ENCODE measurements at places on chromosomes 3 and 15. TPM values are rescaled to one million over a fixed set of nuclear protein-coding genes. Genes with fewer than 3 reads are reported as not detected.

The COL6A6 gene
- total RNA-seq, result not detected

The P2RY12 gene
- total RNA-seq, result not detected

The BNC1 gene
- not detected for total RNA-seq

The LYZL4 gene
- not detected for total RNA-seq

DNA sequence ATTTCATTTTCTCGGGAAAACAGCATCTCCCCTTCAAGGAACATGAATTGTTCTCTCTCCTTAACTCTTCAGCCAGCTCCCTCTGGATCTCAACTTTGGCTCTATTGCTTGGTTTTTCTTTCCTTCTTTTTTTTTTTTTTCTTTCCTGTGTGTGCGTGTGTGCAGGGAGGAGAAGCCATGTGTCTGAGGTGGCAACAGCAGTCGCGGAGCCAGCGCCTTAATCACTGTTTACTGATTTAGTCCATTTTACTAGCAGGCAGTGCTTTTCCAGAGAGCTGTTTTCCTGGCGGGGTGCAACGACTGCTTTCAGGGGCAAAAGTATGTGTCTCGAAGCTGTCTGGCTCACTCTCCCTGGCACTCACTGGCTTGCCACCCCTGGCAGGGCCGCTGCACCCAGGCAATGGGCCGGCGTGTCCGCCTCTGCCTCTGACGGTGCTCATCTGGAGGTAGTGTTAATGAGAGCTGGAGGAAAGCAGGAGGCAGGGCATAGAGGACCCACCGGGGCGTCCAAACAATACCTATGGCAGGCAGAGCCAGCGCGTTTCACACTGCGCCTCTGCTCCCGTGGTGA, 835.4 kb upstream of the NR2F2 start:
- DNase-seq, result no peak

GRCh38 chr3:111803123-111803593, 55.9 kb upstream of the PHLDB2 start:
- DNase-seq, result no peak

- no peak for DNase-seq
Observed at GRCh38 chr3:102599819-102600576, 165.2 kb downstream of the ZPLD1 start.

DNA sequence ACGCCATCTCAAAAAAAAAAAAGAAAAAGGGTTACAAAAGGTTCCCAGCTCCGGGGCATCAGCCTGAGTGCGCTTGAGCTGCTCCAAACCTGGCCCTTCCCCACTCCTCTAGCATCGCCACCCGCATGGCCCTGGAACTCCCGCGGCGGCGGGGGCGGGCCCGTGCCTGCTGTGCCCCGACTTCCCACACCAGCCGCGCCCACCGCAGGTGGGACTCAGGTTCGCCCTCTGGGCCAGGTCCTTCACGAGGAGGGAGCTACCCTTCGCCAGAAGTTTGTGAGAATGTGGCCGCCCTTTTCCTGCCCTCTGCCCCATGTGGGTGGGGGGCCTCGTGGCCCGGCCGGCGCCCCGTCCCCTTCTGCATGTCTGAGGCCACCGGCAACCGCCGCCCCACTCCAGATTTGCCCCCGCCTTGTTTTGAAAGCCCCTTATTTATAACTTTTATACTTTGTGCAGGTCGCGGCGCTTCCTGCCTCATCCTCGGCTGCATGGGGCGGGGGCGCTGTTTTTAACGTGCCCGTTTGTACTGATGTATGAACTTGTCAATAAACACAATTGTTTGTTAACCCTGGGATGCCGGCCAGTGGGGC, 507 bp upstream of the JMJD7 start:
- DNase-seq, result no peak

GRCh38 chr15:67358812-67359211, 104.2 kb downstream of the IQCH start:
- no peak for DNase-seq

- no peak for DNase-seq
Observed at GRCh38 chr3:101203411-101203810, 117.0 kb downstream of the IMPG2 start.

GRCh38 chr3:123064914-123065313, 1.9 kb upstream of the PDIA5 start:
- DNase-seq, result no peak

DNA sequence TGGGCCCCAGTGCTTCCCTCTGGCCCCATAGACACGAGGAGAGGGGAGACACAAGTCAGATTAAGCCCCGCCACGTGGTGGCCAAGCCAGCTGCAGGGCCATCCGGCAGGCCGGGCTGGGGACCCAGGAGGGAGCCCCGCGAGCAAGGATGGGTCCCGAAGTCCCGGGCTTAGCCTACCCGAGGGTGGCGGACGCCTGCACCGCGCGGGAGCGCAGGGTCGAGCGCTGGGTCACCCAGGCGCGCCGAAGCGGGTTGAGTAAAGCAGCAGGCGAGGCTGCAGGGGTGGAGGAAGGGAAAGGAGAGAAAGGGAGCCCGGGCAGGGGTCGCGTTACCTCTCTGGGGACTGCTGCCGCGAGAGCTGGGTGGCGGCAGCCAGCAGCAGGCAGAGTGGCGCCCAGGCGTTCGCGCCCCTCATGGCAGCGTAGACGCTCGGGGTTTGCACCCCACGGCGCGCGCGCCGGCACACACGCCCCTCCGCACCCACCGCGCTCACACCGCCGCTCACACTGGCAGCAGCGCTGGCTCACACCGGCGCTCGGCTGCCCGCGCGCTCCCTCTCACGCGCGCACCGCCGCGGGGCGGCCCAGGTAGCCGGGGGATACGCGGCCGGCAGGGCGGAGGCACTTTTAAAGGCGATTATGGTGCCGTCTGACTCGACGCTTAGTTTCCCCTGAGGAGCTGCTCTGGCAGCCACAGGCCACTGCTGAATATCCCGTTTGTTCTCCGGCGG, at the start of gene PCOLCE2:
TSS of gene PCOLCE2 (minus strand) at position 603 of the 731 bp plus-strand sequence. CDS start at position 416, 187 bp downstream.
- no peak for DNase-seq

DNA sequence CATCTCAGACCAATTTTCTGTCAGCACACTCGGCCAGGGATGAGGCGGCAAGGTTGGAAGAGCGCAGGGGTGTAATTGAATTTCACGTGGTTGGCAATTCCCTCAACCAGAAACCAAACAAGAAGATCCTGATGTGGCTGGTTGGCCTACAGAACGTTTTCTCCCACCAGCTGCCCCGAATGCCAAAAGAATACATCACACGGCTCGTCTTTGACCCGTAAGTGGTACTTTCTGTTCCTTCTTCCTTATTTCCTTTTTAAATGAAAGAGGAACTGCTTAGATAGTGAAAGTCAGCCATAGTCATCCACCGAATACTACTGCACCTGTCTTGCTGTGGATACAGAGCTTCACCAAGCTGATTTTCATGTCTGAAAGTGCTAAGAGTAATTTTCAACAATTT, 60.1 kb downstream of the SGO1 start:
- DNase-seq, result no peak

DNA sequence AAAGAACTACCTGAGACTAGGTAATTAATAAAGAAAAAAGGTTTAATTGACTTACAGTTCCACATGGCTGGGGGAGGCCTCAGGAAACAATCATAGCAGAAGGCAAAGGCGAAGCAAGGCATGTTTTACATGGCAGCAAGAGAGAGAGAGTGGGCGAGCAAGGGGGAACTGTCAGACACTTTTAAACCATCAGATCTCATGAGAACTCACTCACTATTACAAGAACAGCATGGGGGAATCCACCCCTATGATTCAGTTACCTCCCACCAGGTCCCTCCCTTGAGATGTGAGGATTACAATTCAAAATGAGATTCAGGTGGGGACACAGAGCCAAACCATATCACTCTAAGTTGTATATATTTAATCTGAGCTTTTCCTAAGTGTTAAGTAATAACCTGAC, 79.0 kb upstream of the MLF1 start:
- no peak for DNase-seq

DNA sequence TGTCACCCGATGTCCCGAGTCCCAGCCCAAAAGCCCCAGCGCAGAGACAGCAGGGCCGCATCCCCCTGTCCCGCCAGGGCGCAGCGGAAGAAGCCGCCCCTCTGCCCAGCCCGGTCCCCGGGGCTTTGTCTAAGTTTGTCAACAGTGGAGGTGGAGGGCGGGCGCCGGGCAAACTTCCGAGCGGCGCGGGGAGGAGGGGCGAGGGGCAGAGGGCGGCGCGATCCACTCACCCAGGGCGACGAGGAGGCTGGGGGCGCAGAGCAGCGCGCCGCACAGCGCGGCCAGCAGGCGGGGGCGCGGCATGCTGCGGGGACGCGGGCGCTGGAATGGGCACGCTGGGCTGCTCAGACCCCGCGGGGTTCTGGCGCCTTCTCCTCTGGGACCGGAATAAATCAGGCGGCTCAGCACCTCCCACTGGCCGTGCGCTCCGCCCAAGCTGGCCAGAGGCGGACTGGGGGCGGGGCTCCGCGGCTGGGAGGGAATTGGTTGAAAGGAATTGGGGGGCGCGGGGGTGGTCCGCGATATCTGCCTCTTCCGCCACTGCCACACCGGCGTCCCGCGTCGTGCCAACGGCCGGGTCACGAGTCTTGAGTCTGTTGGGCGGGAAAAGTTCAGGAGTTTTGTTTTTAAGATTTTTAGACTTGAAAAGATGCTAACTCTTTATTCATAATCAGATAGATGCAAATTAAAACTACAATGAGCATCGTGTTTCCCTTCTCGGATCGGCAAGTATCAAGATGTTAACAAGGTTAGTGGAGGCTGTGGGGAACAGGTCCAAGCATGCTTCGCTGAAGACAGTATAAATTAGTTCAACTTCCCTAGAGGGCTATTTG, at the start of gene MFGE8:
TSS of gene MFGE8 (minus strand) at position 363 of the 833 bp plus-strand sequence. CDS start at position 303, 60 bp downstream.
- DNase-seq, result peak; percentile 73

DNA sequence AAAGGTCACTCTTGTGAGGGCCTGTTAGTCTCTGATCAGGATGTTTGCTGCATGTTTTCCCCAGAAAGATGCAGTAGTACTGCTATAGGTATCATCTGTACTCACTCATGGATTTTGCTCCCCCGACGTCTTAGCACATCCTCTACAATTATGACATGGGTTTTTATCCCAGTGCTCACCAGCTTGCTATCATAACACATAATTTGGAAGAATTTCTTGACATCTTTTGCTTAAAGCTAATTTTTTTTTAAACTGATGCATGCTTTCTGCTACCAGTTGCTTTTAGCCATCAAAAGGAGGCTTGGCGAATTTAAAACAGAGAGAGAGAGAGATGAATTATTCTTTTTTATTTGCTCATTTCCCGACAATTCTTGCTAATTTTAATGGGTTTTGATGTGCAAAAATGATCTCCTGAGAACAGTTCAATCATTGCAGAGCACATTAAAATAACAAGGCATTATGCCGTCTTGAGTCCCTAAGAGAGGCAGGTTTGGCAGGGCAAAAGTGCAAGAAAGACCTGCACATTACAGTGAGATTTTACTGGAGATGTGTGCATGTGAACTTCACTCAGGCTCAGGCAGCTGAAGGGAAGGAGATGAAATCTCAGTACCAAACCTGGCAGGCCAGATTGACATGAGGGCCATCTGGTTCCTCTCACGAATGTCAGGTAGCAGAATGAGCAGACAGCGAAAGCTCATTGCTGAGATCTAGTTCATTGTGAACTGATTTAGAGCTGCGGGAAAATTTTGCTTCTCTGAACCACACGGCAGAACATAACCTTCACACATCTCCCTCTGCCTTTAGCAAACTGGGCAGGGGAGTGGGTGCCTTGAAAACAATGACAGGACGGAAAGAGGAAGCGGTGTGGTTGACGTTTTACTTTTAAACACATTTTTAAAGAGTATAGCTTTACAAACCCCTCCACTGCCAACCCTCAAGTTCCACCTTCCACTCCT, 25.9 kb upstream of the GOLGA8B start:
- DNase-seq, result no peak

DNA sequence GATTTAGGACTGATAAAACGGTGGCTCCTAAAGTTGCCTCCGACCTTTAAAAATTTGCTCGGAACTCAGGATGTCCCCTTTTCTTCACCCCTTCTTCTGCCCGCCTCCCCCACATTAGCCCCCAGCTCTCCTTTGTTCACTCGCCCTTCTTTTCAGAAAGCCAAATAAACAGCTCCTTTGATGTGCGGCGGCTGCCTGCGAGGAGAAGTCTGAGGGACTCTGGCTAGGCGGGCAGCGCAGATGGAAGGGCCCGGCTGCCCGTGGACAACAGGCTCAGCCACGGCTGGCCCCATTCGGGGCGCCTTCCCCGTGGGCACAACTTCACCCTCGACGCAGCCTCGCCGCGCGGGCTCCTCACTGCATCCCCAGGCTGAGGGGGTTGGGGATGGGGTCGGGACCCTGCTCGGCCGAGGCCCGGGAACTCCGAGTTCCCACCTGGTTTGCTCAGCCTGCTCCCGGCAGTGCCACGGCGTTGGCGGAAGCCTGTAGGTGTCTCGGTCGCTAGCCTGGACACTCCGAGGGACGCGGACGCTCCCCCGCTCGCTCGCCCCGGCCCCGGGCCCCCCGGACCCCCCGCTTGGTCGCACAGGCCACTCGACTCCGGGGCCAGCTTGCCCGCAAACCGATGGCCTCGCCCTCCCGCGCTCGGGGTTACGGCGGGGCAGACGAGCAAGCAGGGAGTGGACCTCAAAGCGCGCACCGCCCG, 897 bp upstream of the TLE3 start:
- no peak for DNase-seq

DNA sequence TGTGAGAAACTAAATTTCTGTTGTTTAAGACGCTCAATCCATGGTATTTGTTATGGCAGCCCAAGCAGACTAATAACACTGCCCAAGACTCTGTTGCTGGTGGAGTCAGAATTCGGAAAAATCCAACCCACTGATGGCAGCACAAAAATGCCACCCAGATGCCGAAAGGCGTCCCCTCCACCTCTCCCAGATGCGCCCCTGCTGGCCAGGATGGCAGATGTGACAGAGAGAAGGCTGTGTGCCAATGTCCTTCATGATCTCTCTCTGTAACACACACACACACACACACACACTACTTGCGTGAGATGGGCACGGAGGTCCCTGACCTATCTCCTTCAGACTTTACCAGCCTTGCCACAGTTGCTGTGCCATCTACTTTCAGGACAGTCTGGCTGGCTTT, 10.9 kb upstream of the LYSMD4 start:
- no peak for DNase-seq

DNA sequence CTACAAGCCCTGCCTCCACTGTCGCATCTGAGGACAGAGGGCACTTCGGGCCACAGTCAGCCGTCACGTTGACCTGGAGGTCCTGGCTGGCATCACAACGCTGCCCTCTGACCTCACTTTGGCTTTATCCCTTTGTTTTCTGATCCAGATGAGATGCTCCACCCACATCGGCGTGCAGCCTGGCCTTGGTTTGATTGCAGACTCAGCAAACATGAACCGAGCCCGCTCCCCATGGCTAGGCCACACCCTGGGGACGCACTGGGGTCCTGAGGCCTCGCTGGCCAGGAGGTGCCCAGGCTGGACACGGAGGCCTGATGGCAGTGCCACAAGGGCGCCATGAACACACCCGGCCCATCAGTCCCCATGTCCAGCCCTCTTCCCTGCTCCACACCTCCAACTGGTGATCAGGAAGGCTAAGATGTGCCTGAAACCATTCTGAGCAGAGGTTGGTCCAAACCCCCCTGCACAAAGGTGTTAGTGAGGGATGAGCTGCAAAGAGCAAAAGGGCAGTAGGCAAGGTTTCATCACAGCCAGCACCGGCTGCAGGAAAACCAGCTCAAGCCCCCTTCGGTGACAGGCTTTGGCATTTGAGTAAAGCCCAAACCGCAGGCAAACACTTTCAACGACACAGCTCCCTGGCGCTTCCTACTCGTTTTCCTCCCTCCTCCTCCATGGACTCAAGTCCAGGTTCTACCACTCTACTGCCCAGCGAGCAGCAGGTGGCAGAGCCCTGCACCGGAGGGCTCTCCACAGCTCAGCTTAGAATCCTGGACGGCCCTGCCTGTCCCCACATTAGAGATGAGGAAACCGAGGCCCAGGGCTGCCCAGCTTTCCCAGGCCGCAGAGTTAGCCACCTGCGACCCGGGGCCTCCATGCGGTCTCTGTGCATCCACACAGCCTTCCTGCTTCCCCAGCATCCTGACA, 165.8 kb downstream of the NUP210 start:
- DNase-seq, result no peak

- no peak for DNase-seq
Observed at GRCh38 chr15:73844356-73844755, 29.0 kb upstream of the TBC1D21 start.

- DNase-seq, result no peak
Observed at GRCh38 chr15:40452296-40453090, 11.7 kb downstream of the BAHD1 start.
